Left lung (tissue), 14 donors: ENCODE measurements at places on chromosomes 4 and X. TPM values are rescaled to one million over a fixed set of nuclear protein-coding genes. Genes with fewer than 3 reads are reported as not detected.

The ESX1 gene
- total RNA-seq = not detected

The UGT2B15 gene
- not detected for total RNA-seq

The UCP1 gene
- total RNA-seq = not detected

The RTL9 gene
- total RNA-seq = 0.70 TPM

The P2RY8 gene
- 6.9 TPM for total RNA-seq

The F11 gene
- total RNA-seq = 4.6 TPM

The NSUN7 gene
- total RNA-seq = 5.3 TPM

The TMPRSS11F gene
- not detected for total RNA-seq

The LDB2 gene
- 37.7 TPM for total RNA-seq
